Myocyte (in vitro differentiated cells): ENCODE measurements at places on chromosomes 5 and 9.
A peak's percentile ranks its signal among the peaks of the same experiment; 100 is the strongest.

GRCh38 chr9:123555646-123556045 is 199.6 kb downstream of the CRB2 start:
- DNase-seq, result peak; percentile 15

- DNase-seq, result peak; percentile 62
These were observed 483 bp downstream of the FBXL7 start for GRCh38 chr5:15500325-15501001.

DNA sequence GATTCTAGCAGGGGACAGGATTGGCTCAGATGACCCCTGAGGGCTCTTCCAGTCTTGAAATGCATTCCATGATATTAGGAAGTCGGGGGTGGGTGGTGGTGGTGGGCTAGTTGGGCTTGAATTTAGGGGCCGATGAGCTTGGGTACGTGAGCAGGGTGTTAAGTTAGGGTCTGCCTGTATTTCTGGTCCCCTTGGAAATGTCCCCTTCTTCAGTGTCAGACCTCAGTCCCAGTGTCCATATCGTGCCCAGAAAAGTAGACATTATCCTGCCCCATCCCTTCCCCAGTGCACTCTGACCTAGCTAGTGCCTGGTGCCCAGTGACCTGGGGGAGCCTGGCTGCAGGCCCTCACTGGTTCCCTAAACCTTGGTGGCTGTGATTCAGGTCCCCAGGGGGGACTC is 2.9 kb upstream of the MYOZ3 start:
- no peak for DNase-seq

GRCh38 chr5:80399526-80400239 is 8.2 kb upstream of the ZFYVE16 start:
- peak; percentile 6 for DNase-seq

DNA sequence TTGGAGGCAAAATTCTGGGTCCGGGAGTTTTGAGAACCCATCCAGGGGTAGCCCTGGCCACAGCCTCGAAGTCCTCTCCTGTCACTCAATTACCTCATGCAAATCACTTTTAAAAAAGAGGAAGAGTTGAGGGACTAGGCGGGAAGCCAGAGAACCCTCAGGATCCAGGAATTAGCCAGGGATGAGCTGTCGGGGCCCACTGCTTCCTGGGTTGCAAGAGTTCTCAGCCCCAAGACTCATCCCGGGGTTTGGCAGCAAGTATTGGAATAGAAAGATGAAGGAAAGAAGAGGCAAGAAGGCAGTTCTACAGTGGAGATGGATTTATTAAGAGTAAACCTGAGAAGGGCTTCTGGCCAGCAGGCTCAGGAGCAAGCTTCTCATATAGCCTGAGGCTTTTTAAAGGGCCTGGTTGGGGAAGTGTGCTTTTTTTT is 25.6 kb downstream of the C9orf50 start:
- DNase-seq, result no peak

DNA sequence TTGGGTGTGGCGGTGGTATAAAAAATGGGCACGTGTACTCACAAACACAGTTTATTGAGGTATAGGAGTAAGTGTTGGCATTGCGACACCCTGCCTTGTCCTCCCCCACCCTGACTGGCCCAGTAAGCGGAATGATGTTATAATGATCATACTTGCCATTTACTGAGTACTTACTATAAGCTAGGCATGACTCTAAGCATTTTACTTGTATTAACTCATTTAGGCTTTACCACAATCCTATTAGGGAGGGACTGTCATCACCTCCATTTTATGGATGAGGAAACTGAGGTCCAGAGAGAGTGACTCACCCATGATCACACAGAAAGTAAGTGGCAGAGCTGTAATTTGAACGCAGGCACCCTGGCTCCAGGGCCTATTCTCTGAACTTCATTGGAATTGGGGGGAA is 2.3 kb downstream of the SMIM3 start:
- DNase-seq, result peak; percentile 56

- DNase-seq, result no peak
These were observed 397.5 kb downstream of the MLLT3 start for GRCh38 chr9:20224756-20225155.

DNA sequence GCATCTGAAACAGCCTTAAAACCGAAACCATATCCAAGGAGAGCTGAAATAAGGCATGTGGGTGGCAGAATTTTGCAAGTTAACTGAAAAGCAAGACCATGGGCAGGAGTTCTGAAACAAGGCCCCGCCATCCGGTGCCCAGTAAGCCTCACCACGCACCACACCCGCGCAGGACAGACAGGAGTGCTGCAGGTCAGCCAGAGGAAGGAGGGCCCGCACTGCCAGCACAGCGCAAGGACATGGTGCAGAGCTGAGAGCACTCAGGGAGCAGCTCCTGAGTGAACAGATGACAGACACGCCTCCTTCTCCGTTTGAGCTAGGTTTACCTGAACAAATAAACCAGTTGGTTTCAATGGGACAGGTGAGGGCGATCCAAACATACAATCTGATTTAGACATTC is 16.5 kb upstream of the ISCA1 start:
- DNase-seq, result no peak

- DNase-seq, result no peak
These were observed 1.7 kb upstream of the ARID3C start for GRCh38 chr9:34630402-34631154.

DNA sequence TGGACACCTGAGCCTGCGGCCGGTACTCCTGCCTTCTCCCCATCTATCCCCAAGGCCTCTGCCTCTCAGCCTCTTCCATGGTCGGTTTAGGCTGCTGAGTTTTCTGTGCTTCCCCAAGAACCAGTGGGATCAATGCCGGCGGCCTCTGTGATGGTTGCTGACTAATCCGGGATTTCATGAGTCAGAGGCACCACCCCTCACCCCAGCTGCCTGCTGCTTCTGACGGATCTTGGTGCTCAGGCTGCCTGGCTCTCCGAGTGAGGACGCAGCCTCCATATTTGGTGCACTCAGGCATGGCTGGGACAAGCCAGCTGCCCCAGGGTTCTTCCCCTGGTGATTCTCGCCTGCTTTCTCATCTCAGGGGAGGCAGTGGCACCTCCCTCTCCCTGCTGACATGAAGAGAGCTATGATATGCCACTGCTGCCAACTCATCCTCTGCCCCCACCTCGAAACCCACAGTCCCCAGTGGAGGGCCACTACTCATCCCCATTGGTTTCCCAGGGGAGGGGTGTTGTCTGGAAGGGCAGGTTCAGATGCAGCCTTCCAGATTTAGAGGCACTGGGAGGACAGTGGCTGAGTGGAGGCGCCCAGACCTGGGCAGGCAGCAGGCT is 3.3 kb upstream of the MAN1B1 start:
- DNase-seq, result peak; percentile 99

DNA sequence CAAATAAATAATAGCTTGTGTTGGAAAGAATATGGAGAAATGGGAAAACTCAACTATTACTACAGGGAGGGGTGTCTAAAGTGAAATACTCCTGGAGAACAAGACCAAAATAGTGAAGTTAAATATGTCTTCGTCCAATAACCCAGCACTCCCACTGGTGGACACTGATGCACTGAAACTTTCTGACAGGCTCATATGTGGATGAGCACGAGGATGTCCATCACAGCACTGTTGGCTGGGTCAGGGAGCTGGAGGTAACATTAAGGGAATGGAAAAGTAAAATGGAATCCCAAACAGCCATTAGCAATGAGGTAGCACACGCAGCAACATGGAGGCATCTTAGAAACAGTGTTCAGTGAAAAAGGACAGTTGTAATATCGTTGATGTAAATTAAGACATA is 86.5 kb downstream of the LMNB1 start:
- DNase-seq, result no peak

DNA sequence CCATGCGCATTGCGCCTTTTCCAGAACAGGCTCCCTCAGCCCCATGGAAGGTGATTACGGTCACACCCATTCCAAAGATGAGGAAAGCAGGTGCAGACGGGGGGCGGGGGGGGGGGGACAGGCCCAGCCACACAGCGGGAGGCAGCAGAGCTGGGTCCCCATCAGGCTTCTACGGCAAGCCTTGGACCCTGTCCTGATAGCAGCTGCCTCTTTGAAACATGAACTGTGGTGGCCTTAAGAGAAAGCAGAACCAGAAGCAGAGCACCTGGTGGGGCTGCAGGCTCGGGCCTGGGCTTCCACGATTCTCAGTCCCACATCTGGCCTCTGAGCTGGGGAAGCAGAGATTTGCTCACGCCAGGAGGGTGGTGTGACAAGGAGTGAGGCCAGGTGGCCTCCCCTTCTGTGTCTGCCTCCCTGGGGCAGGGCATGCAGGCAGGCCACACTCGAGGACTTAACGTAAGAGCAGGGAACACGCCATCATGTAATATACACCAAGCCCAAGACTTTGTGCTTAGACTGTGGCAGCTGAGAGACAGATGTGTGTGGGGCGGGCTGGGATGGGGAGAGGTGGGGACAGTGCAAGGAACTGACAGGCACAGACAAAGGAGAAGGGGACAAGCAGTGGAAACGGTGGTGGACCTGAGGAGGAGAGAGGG is 14.2 kb upstream of the PHYKPL start:
- no peak for DNase-seq

- DNase-seq, result no peak
These were observed 9.5 kb downstream of the BNIP1 start for GRCh38 chr5:173153842-173154241.

- DNase-seq, result no peak
These were observed 118.2 kb downstream of the SSBP2 start for GRCh38 chr5:81632679-81633078.

DNA sequence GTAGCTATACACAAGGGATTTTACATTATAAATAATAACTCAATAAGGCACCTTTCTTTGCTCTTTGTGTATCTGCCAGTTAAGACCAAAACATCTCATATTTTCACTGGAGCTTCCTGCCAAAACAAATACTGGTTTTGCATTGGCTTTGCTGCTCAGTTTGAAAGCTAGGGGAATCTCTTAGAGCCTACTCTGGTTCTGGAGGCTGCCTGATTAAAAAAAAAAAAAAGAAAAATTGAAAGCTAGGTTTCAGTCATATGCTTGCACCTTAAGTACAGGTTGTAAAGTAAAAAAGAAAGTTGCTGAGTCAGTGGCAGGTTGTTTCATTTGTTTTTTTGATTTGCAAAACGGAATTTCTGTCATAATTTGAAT is 2.3 kb downstream of the DENND4C start:
- DNase-seq, result peak; percentile 15
